SJCRH30 (cell line): ENCODE measurements at places on chromosomes 6 and 20. TPM values are rescaled to one million over a fixed set of nuclear protein-coding genes. Genes with fewer than 3 reads are reported as not detected.
A peak's percentile ranks its signal among the peaks of the same experiment; 100 is the strongest.

- no peaks in the 10 kb centered on the region for H3K36me3 ChIP-seq
- no peaks in the 10 kb centered on the region for H3K27me3 ChIP-seq
- no peak overlapping the region for H3K4me3 ChIP-seq
- H3K27ac ChIP-seq: no peak overlapping the region
- no peak for DNase-seq
These were observed 196.8 kb downstream of the ATXN1 start for GRCh38 chr6:16564436-16564835.

The NFKBIE gene
- total RNA-seq: 7.8 and 9.6 TPM in 2 replicates

The MCHR2 gene
- not detected in 2 replicates for total RNA-seq

The PCSK2 gene
- 0.08 TPM in 1 of 2 replicates, not detected in the other for total RNA-seq

DNA sequence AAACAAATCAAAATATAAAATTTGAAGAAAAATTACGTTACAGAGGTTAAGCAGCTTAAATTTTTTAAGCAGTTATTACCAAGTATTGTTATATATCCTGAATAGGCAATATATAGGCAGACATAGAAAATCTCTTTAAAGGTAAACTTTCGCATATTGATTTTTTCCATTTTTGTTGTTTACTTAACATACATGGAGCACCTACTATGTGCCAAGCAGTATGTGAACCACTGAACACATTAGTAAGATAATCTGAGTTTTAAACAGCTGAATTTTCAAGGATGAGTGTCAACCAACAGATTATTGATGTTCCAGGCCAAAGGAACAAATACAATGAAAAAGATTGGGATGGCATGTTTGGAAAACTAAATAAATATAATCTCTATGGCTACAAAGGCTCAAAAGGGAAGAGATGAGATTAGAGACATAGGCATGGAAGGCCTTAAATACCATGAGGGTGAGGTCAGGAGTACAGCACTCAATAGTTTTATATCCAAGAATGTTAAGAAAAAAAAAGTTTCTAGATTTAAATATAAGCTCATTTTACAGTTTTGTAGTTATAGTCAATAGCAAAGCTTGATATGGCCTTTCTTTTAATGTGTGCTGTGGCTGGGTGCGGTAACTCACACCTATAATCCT, 277.5 kb downstream of the PTPRK start:
- H3K27me3 ChIP-seq: no peaks in the 10 kb centered on the region
- no peaks in the 10 kb centered on the region for H3K36me3 ChIP-seq
- no peak overlapping the region for H3K4me3 ChIP-seq
- H3K27ac ChIP-seq: no peak overlapping the region
- peaks cover 5% of the 10 kb centered on the region; the same call in 1 of the 2 replicates for H3K4me1 ChIP-seq
- no peak for DNase-seq

GRCh38 chr6:8219352-8219943, 117.1 kb upstream of the EEF1E1 start:
- no peaks in the 10 kb centered on the region for H3K27me3 ChIP-seq
- H3K36me3 ChIP-seq: no peaks in the 10 kb centered on the region
- H3K4me3 ChIP-seq: no peak overlapping the region
- peaks cover 6% of the 10 kb centered on the region; the same call in 1 of the 2 replicates for H3K4me1 ChIP-seq
- H3K27ac ChIP-seq: 0 out of 2 replicates have a peak overlapping the region, but pooled peaks have one; percentile 12

The ARMH2 gene
- total RNA-seq: not detected in 2 replicates

The PTCHD4 gene
- total RNA-seq: 0.28 and 0.38 TPM in 2 replicates

The TP53TG5 gene
- total RNA-seq: not detected in 2 replicates

GRCh38 chr6:168968228-168968627, 285.4 kb downstream of the THBS2 start:
- no peaks in the 10 kb centered on the region for H3K27me3 ChIP-seq
- no peaks in the 10 kb centered on the region for H3K36me3 ChIP-seq
- H3K27ac ChIP-seq: peak overlapping the region; percentile 98
- H3K4me1 ChIP-seq: peaks cover 48% of the 10 kb centered on the region
- DNase-seq: peak; percentile 99
- no peak overlapping the region for H3K4me3 ChIP-seq

DNA sequence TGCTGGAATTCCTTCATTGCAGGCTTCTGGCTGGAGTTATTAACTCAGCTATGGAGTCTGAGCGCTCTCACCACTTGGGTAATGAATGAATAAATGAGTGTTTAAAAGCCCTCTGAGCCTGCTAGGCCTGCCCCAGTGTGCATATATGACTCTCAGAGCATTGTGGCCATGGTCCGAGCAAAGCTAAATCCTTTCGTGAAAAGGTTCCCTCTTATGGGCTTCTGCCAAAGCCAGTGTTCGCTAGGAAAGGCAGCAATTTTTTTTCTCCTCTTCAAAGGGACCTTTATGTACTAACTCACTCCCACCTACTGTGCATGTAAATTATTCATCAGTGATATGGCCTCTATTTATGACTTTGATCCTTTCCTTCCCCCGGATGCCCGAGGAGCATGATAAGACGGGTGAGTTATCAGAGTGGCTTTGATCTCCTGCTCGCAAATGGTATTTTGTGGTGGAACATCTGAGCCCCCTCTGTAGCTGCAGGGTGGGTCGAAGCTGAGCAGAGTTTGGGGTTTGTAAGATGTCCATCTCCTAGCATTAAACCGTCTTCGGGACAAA, 88.6 kb downstream of the LINC00237 start:
- H3K36me3 ChIP-seq: no peaks in the 10 kb centered on the region
- H3K4me3 ChIP-seq: no peak overlapping the region
- no peak for DNase-seq
- no peaks in the 10 kb centered on the region for H3K4me1 ChIP-seq

GRCh38 chr20:6698056-6698455, 69.4 kb upstream of the BMP2 start:
- no peaks in the 10 kb centered on the region for H3K27me3 ChIP-seq
- DNase-seq: peak; percentile 57
- peaks cover 14% of the 10 kb centered on the region for H3K4me1 ChIP-seq

DNA sequence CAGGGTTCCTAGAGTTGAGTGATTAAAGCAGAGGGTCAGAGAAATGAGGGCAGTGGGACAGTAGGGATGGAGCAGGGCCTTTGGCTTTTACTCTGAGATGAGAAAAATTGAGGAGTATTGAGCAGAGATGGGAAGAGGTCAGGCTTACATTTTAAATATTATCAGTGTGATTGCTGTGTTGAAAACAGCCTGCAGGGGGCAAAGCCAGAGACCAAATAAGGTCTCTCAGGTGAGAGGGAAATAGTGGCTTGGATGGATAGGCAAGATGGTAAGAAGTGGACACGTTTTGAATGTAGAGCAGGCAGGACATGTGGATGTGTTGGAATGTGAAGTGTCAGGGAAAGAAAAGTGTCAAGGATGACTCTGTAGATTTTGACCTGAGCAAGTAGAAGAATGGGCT, 105.0 kb upstream of the MAP3K7 start:
- no peak for DNase-seq
- no peaks in the 10 kb centered on the region for H3K27me3 ChIP-seq
- no peaks in the 10 kb centered on the region for H3K36me3 ChIP-seq
- H3K4me3 ChIP-seq: no peak overlapping the region

The GPX5 gene
- total RNA-seq: not detected in 2 replicates

The DEFB124 gene
- not detected in 2 replicates for total RNA-seq

DNA sequence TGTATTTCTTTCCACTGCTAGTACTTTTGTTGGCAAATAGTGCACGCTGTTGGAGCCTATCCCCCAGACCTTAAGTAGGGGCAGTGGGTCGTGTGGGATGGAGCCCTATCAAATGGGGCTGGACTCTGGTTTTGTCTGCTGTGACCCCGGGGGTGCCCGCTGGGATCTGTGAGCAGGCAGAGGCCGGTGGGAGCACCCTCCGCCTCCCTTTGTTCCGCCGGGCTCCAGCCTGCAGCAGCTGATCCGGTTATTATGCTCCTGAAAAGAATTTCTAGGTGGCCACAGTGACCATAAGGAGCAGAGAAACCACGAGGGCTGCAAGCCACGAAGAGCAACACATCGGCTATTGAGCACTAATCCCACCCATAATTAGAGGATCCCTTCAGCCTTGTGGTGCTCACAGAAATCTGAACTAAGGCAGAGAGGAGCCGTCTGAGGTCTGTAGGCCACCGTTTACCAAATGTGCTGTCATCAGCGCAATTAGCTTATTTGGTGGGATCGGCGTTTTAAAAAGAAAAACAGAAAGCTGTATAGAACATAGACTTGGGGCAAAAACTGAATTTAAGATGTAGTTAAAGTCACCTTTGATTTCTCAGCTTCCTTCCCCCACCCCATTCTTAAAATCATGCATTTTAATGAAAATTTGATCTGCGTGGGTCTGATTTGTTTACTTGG, 598.3 kb upstream of the JAG1 start:
- no peak overlapping the region for H3K27ac ChIP-seq
- peaks cover 4% of the 10 kb centered on the region; the same call in 1 of the 2 replicates for H3K4me1 ChIP-seq
- H3K36me3 ChIP-seq: no peaks in the 10 kb centered on the region
- H3K27me3 ChIP-seq: no peaks in the 10 kb centered on the region; the same call in 1 of the 2 replicates

DNA sequence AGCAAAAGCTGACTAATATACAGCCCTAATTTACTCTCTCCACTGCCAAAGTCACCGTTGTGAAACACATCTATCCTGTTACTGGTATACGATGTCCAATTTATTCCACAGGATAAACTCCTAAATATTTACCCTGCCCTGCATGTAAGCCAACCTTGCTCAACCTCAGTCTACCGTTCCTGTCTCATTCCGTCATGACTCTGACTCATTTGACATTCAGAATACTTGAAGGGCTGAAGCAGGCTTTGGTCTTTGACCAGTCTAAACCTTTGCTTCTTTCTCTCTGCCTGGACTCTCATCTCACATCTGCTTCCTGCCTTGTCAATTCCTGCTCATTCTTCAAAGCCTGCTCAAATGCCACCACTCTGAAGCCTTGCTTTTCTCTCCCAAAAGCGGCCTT, 157.5 kb downstream of the SCP2D1 start:
- H3K36me3 ChIP-seq: no peaks in the 10 kb centered on the region
- H3K27ac ChIP-seq: no peak overlapping the region
- no peak for DNase-seq
- H3K4me1 ChIP-seq: no peaks in the 10 kb centered on the region
- H3K27me3 ChIP-seq: no peaks in the 10 kb centered on the region
- H3K4me3 ChIP-seq: no peak overlapping the region

DNA sequence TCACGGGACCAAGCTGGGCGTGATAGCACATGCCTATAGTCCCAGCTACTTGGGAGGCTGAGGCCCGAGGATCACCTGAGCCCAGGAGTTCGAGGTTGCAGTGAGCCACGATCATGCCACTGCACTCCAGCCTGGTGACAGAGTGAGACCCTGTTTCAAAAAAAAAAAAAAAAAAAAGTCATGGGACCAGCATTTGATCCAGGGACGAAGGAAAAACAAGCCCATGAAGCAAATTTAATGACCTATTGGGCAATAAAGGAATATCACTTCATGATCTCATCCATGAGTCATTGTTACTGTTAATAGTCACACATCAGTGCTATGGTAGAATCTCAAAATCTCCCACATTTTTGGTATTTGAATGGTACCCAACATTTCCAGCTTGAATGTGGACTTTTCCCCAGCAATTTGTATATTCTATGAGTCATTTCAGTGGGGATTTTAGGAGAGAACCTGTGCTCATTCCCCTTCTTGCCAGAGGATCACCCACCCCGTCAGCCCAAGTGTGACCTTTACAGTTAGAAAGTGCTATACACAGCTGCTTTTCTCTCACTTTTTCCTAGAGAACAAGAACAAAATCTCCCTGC, 8.5 kb upstream of the SOD2 start:
- peaks cover 17% of the 10 kb centered on the region for H3K4me1 ChIP-seq
- no peaks in the 10 kb centered on the region for H3K27me3 ChIP-seq
- H3K4me3 ChIP-seq: no peak overlapping the region
- H3K36me3 ChIP-seq: no peaks in the 10 kb centered on the region

The ZC3H12D gene
- total RNA-seq: not detected in 2 replicates

DNA sequence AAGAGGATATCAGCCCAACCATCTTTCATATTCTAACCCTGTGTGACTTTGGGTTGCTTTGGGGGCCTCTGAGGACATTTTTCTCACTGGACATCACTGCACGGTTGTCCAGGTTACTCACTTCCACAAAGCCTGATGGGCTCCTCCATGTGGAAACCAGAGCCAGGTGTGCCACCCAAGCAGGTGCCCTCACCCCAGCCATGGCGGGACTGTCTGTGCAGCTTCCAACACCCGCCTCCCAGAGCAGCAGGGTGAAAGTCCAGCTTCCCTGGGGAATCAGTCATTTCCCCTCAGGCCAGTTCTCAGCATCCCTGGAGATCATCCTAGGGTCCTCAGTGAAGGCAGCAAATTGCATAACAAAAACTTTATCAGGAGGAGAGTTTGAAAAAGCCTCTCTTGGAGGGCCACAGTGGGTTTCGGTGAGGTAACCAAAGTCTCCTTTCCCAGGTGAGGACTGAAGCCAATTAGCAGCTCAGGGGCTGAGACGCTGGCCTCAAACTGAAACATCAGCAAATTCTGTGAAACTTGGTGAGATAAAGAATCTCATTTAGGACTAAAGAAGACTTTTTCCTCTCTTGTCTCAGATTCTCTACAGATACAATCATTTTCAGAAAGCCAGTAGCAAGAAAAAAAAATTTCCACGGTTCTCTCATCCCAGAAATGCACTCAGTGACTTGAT, 289.6 kb upstream of the CDH4 start:
- H3K27ac ChIP-seq: no peak overlapping the region
- H3K27me3 ChIP-seq: peaks cover 13% of the 10 kb centered on the region; the same call in 1 of the 2 replicates
- no peaks in the 10 kb centered on the region for H3K4me1 ChIP-seq
- H3K4me3 ChIP-seq: no peak overlapping the region

GRCh38 chr6:126293891-126294524, 45.9 kb upstream of the CENPW start:
- DNase-seq: no peak
- H3K36me3 ChIP-seq: no peaks in the 10 kb centered on the region
- no peak overlapping the region for H3K27ac ChIP-seq

DNA sequence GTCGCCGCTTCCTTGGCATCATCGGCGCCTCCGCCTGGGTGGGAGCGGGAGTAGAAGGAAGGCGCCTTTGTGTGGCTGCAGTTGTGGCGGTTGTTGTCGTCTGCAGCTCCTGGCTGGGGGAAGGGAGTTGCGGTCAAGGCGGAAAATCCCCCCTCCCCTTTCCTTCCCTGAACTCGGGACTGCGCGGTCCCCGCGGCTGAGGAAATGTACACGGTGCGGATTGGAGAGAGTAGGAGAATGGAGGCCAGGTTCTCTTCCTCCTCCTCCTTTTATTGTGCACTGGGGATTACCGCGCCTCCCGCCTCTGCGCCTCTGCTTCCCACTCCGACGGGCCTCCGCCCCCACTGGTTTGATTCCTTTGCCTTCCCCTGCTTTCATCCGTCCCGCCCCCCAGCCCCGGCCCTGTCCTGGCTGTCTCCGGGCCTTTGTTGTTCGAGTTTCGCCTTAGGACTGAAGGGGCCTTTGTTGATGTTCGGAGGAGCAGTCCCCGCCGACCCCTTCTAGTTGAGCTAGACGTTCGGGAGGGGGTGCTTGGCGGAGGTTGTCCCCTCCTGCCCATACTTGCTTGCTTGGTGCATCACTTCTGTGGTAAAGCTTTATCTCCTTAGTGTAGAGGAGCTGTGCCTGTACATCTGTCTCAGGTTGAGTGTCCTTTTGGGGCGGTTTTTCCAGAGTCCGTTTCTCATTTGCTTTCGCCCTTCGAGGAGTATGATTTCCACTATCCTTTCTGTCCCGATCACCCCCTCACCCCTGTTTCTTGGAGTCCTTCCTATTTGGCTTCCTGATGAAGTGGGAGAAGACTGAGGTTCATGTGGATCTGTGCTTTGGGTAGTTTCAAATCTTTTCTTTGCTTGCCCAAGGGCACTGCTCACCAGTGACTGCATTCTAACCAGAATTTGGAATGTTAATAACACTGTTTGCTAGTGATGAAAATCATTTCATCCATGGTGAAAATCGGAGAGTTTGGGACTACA, 764 bp downstream of the ZNF292 start:
- peak; percentile 64 for DNase-seq
- H3K4me3 ChIP-seq: peak overlapping the region; percentile 96
- peaks cover 11% of the 10 kb centered on the region for H3K4me1 ChIP-seq
- H3K36me3 ChIP-seq: no peaks in the 10 kb centered on the region; the same call in 1 of the 2 replicates
- H3K27me3 ChIP-seq: no peaks in the 10 kb centered on the region
- peak overlapping the region; percentile 85 for H3K27ac ChIP-seq

GRCh38 chr20:22758815-22759214, 174.4 kb upstream of the FOXA2 start:
- H3K27me3 ChIP-seq: no peaks in the 10 kb centered on the region
- peaks cover 32% of the 10 kb centered on the region for H3K4me1 ChIP-seq
- no peaks in the 10 kb centered on the region for H3K36me3 ChIP-seq
- H3K4me3 ChIP-seq: no peak overlapping the region
